ENCODE measurements at places on chromosomes 1 and 21.

- DNase-seq = no peak
These were observed at the start of gene KRTAP19-1 for GRCh38 chr21:30480145-30480544. Gene KRTAP19-1 (minus strand): TSS chr21:30480367. CDS start chr21:30480317, 50 bp downstream.

- DNase-seq = no peak
These were observed 37.3 kb downstream of the IFNAR1 start for GRCh38 chr21:33362044-33362555.

GRCh38 chr1:57111175-57111574 lies 145.4 kb upstream of the C8B start:
- no peak for DNase-seq

- no peak for DNase-seq
These were observed 47.6 kb downstream of the TAS1R2 start for GRCh38 chr1:18811733-18812452.

GRCh38 chr1:65077369-65077768 lies 70.6 kb upstream of the AK4 start:
- DNase-seq = no peak

DNA sequence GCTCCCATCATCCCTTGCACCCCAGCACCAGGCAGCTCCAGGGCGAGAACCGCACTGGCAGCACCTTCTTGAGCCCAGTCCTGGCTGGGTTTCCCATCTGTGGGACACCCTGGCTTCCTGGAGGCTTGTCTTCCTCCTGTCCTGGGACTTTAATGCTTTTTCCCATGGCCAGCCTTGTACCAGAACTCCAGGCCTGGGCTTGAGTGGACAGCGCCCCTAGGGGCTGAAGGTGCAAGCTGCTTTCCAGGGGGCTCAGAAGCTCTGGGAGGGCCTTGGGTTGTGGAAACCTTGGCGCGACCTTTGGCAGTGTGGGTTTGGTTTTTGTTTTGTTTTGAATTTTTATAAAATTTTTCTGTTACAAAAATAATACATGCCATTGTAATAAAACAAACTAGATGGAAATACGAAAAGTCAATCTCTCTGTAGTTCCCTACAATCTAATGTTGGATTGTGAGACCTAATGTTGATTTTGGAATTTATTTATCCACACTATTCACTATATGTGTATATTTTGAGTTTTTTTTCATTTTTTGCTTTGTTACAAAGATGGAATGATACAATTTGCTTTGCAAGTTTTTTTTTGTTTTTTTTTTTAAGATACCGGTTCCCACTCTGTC lies 33.8 kb upstream of the RPL11 start:
- DNase-seq = no peak

DNA sequence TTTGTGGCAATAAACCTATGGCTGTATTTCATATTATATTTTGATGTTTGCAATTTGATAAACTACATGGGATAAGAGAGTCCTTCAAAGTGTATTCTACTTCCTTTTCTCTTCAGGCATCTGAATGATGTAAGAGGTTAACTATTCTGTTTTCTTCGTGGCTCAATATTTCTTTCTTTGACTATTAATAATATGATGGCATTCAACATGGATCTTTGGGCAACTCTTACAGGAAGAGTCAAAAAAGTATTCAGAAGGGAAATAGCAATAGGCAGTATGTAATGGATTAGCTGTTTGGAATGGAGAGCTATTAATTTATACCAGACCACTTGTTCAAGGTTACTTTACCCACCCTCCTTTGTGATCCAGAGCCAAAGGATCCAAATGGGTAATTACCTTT lies 74.4 kb downstream of the HMCN1 start:
- DNase-seq = no peak

- no peak for DNase-seq
These were observed 60.1 kb downstream of the KIAA0040 start for GRCh38 chr1:175132436-175132835.

DNA sequence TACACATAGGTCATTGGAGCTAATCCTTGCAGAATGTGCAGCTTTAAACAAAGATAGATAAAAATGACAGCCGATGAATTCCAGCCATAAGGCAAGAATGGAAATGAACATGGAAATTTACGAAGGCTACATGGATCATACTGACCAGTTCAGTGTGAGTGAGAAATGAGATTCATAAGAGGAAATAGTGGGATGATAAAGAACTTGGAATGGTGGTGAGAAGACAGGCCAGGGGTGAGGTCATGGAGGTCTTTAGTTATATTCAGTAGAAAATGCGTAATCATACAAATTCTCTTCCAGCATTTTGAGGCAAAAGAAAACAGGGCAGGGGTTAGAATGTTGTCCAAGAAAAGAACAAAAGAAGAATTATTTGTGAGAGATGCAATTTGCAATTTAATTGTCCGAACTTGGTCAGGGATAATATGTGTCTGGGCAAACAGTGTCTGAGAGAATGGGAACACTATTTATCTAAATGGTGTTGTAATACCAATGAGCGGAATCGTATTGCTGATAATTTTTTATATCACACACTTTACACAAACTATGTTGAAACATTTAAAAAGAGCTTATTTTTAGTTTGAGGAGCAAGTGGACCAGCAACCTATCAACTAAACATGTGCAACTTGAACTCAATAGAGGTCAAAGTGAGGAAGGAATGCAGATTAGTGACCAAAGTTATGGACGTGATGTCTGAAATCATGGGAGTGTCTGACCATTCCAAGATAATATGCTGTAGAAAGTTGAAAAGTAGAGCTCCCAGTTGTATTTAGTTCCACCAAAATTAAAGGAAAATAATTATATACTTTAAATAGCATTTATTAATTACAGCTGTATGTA lies 739.0 kb upstream of the NCAM2 start:
- no peak for DNase-seq

DNA sequence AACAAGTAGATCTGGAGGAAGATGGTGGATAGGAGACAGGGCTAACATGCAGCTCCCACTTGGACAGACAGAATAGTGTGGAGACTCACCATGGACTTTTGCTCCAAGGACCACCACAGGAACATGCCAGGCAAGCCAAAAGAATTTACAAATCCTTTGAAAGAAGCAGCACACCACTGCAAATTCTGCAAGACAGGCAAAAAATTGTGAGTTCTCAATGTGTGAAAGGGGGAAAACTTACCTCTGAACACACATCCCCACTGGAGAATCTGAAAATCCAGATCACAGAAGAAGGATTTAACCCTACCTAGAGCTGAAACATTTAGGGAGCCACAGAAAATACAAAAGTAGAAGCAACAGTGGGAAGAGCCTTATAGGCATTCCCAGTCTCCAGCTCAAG lies 23.0 kb downstream of the ARV1 start:
- DNase-seq = no peak

DNA sequence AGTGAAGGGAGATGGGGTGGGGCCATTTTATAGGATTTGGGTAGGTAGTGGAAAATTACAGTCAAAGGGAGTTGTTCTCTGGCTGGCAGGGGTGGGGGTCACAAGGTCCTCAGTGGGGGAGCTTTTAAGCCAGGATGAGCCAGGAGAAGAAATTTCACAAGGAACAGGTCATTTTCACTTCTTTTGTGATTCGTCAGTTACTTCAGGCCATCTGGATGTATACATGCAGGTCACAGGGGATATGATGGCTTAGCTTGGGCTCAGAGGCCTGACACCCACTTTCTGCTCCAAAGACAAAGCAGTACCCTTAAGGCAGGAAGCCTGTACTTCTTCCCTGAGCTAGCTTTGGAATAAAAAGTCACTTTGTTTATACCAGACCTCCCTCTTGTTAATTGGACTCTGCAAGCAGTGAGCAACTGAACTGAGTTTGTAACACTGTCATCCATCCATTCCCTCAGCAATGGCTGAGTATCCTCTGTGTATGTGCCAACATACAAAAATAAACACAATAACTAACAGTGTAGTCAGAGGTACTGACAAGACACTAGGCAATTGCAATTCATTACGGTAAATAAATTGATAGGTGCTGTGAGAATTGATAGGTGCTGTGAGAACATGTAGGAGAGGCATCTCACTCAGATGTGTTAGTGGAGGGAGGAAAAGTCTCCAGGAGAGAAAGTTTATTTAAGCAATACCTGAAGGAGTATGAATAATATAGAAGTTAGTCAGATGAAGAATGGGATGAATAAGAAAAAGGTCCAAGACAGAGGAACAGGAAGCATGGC lies 14.7 kb upstream of the RGS2 start:
- DNase-seq = no peak

DNA sequence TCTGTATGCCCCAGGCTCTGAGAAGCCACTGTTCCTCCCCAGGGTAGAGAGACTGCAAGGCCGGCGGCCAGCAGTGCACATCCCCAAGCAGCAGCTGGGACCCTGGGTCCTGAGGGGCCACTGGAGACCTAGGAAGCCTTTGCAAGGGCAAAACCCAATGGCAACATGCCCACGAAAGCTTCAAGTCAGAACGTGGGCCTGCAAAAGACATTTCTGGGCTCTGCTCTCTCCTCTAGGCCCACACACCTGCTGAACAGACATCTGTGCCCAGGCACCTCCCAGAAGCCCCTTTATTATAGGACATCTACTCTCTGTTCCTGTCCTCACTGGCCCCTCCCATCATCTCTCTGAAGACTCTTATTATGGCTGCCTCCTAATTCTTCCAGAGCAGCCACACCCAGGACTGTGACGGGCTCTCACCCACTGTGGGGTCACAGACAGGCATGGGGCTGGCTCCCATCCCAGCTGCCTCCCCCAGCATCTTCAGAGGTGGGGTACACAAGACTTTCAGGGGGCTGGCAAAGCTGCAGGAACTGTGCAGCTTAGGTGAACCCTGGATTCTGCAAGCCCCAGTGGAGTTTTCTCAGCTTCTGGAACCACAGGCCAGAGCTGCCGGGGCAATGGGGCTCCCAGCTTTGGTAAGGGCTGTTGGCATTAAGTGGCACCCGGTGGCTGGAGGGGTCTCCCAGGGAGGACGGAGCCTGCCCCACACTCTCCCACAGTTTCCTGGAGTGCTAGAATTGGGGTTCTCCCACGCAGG lies 12.6 kb downstream of the TRIM11 start:
- no peak for DNase-seq

DNA sequence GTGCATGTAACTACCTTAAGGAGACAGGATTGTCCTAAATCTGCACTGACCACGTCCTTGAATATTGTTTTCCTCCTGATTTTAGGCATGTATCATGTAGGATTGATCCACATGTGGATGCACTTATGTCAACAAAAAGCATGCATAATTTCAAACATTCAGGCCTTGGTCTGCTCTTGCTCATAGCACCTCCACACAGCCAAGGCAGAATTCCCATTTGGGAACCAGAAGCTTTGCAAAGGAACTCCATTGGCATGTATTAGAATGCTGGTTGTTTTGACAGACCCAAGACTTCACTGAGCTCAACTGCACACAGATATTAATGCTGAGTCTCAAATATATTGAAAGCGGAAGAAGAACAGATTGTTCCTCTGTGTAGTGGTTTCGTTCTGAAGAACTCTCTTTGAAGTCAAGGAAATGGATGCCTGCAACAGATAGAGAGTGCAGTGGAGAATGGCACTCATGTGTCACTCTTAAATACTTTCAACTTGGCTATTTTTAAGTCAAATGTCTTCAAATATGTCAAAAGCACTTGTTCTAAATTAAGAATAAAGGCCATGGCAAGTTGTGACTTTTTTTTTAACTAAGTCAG lies 387.6 kb downstream of the LTN1 start:
- DNase-seq = no peak

GRCh38 chr1:16421201-16421600 lies 16.0 kb downstream of the SPATA21 start:
- no peak for DNase-seq

DNA sequence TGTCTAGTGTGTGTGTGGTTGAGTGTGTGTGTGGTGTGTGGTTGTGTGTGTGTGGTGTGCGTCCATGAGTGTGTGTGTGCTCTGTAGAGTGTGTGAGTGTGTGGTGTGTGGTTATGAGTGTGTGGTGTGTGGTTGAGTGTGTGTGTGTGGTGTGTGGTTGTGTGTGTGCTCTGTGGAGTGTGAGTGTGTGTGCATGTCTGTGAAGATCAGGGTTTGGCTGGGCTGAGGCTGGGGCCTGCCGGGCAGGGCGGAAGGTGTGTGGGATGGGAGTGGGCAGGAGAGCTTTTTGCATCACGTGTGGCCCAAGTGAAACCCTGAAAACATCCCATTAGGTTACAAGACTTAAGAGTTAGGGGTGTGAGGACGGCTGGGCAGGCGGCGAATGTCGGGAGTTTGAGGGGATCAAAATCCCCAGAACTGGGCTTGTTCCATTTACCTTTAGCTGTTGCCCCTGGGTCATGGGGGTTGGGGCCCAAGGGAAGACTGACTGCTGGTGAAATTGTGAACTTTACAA lies 2.9 kb upstream of the FCMR start:
- no peak for DNase-seq

DNA sequence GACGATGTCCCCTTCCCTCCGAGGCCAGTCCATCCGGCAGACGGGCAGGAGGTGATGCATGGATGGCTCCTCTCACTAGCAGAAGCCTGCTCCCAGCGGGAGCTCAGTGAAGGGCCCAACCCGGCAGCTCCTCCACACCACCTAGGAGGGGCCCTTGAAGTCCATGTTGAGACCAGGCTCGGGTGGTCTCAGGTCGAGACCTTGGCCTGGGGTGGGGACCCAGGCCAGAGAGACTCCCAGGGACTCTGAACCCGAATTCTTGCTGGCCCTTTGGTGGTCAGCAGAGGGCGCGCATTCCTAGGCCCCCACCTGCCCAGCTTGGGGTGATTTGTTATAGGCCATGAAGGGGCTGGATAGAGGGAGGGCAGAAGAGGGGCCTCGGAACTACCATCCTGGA lies 642 bp upstream of the NT5C1A start:
- no peak for DNase-seq

DNA sequence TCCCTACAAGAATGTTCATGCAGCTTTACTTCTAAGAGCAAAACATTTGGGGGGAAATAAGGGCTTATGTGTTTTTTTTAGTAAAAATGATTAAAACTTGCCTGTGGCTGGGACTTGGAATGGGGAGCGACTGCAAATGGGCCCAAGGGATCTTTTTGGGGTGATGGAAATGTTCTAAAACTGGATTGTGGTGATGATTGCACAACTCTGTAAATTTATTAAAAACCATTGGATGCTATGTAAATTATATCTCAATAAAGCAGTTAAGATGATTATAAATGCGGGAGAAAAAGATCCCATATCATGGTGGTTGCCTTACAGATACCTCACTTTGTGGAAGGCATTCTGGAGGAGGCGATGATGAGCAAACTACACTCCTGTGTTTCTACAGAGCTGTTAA lies 30.2 kb upstream of the STUM start:
- DNase-seq = no peak

GRCh38 chr1:20696397-20697333 lies 21.1 kb downstream of the KIF17 start:
- peak; percentile 84 for DNase-seq

- peak; percentile 73 for DNase-seq
These were observed 49.8 kb downstream of the SKI start for GRCh38 chr1:2277741-2278488.

GRCh38 chr1:94259635-94260289 lies 22.4 kb upstream of the ARHGAP29 start:
- no peak for DNase-seq

GRCh38 chr1:239816081-239816782 lies 275.5 kb upstream of the FMN2 start:
- no peak for DNase-seq

Data from posterior cingulate gyrus (tissue), 11 donors.